Stimulated activated CD4-positive, alpha-beta T cell treated with anti-CD3 and anti-CD28 coated beads, Interleukin-4, amount 100 ng/mL, for 4 hours (primary cell): ENCODE measurements at places on chromosomes 4 and X.

DNA sequence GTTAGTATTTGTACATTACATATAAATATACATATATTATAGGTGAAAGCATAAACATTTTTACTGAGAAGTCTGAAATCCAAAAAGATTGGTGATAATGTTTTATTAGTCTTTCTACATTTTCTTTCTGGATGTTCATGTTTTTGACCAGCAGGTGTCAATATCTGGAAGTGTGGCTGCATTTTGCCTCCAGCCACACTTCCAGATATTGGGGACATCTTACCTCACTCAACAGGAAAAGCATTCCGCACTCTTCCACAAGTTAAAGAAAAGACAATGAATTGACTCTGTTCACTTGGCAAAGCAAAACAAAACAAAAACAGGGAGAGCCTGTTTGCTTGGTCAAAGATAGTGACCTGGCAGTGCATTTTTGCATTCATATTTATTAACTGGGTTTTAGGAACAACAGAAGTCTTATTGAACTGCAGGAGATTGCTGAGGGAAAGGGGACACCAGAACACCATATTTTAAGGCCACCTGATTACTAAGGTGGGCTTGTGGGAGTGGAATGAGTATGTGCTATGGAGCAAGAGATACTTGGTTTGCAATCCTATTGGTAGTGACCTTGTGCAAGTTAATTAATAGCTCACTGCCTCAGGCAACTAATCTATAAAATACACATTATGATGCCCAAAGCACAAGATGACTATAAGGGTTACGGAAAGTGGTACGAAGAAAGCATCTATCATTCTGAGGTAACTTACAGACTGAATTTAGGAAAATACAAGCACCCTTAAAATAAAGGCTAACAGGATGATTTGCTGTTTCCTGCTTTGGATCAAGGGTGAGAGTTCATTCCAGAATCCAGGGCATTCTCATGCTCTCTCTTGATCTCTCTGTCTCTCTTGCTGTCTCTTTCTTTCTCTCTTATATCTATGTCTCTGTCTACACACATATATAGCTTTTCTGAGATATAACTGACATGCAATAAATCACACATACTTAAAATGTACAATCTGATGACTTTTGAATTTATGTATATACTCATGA, 389.9 kb upstream of the EMCN start:
- no peak for DNase-seq

GRCh38 chr4:185265942-185266341, 56.5 kb downstream of the SNX25 start:
- DNase-seq: no peak

- DNase-seq: no peak
Observed at GRCh38 chr4:112536123-112536522, 20.1 kb upstream of the NEUROG2 start.

DNA sequence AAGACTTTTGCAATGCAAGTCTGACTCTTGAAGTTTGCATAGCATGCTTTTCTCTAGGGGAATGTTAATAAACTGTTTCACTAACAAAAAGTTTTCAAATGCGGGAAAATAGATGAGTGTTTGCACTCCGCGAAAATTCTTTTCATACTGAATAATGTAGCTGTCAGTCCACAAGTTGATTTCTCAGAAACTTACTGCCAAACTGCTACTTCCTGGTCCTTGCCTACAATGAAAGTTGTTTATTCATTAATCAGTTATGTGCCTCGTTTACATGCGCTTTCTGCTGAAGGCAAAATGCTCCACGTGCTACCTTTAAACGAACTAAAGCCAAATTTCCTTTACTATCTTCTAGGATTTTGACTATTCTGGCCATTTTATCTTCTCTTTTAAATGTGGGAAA, 166.2 kb downstream of the MAGEB17 start:
- no peak for DNase-seq

GRCh38 chr4:27357283-27357682, 496.6 kb downstream of the STIM2 start:
- DNase-seq: no peak

DNA sequence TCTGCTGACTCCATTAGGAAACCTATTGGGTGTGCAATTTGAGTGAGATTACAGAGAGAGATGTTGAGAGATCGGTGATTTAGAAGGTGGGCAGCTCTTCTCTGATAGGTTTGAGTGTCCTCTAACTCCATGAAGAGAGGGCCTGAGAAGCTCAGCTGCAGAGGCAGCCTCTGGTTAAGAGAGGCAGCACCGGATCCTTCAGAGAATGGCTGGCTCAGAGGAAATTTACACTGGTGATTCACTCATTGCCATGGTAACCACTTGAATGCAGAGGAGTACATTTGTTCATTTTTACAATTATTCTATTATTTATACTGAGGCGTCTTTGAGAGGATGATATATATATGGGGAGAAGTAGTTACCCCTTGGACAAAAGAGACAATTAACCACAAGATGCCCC, 171.7 kb downstream of the PDGFRA start:
- DNase-seq: no peak

DNA sequence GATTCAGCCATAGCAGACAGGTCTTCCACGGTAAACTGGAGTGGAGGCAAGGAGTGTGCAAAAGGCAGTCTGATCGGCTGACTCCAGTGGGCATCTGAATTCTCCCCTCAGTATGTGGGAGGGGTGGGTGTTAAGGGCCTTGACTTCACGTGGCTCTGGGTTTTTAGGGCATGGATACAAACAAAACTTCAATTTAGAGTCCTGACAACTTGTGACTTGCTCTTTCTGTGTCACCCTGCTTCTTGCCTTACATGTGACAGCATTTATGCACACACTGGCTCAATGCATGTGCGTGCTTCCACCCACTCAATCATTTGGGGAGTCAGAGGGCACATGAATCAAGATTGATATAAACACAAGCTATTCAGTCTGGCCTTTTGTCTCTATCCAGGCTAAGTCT, 17.5 kb downstream of the PLP1 start:
- no peak for DNase-seq

DNA sequence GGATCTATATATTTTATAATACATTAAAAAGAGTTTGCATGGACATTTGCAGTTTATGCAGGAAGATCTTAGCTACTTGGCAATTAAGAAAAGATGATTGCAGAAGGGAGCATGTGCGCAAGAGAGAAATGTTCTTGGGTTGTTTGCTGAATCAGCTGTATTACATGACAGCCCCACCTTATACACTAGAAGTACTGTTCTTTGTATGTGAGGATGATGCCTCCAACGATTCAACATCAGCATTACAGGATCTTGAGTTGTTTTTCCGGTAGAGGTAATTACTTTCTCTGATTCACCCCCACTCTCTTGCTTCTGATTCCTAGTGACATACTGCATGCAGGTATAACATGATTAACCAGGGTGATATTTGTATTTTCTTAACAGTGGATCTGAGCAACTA, 140.8 kb downstream of the PCDH7 start:
- no peak for DNase-seq
